Esophagus muscularis mucosa (tissue), 4 donors: ENCODE measurements at places on chromosomes 6 and 20. TPM values are rescaled to one million over a fixed set of nuclear protein-coding genes. Genes with fewer than 3 reads are reported as not detected.

Gene BPIFA1
- total RNA-seq, result not detected

Gene THBS2
- total RNA-seq, result 26.4 TPM

Gene TULP1
- total RNA-seq, result not detected

Gene ADGB
- total RNA-seq, result not detected

Gene SOX4
- total RNA-seq, result 4.1 TPM

Gene TP53INP2
- total RNA-seq, result 52.5 TPM

Gene TCP11
- total RNA-seq, result not detected

Gene TRIM10
- 0.50 TPM for total RNA-seq
